ENCODE measurements at places on chromosomes 2 and 18.

DNA sequence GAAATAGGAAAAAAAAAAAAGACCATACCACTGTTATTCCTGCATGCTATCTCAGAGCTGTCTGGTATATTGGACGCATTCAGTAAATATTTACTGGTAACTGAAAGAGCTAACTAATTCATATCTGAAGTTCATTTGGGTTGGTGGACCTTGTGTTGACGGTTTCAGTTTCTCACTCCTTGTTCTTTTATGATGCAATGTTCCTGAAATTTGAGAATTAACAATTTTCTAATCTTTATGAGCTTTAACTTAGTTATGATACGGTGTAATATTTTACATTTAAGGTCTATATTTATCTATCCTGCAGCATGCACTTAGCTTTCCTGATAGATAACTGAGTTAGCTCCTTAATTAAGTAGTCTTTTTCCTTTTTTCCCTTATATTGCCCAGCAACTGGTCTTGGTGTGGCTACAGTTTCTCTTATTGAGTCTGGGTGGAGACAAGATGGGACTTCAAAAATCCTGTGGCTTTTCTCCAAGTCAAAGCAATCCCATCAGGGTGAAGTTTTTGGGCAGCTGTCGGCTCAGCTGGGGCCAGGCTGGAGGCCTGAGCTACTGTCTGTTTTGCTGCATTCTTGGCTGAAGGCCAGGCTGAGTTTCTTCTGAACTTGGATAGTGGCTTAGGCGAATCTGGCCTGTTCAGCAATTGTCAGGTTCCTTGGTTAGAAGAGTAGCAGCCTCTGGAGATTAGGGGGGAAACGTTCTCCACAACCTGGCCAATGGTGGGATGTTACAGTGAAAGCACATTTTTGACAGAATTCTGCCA lies 78.4 kb upstream of the MEX3C start:
- DNase-seq: no peak

DNA sequence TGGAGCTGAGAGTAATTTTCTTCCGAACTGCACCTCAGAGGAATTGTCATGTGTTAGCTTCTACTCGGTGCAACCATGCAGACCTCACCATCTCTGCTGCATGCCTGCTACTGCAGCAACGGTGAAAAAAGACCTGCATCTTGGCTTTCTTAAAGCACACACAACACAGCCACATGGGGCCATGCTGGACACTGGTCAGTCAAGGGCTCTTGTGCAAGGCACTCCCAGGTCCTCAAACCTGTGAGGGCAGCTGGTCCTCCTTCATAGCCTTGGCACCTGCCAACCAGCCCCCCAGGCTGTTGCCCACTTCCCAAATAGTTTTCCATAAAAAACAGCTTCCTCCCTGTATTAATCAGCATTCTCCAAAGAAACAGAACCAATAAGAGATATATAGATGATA lies 113.5 kb upstream of the TEX51 start:
- DNase-seq: no peak

DNA sequence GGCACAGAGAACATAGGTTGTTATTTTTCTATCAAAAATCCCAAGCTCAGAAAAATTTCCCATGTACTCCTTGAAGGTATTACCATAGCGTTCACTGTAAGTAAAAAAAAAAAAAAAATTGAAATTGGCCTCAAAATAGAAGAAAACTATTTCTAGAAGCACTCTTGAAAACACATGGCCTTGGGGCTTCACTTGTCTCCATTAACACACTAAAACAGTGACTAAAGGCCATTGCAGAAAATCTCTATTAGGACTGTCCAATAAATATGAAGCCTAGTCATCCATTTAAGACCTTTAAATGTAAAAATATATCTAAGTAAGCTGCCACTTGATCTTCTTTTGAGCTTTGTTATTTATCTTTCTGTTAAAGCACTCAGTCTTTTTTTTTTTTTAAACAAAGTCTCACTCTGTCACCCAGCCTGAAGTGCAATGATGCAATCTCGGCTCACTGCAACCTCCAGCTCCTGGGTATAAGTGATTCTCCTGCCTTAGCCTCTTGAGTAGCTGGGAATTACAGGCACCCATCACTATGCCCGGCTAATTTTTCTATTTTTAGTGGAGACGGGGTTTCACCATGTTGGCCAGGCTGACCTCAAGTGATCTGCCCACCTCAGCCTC lies 35.8 kb downstream of the CCDC68 start:
- DNase-seq: no peak

GRCh38 chr2:71853858-71854257 lies 293.8 kb downstream of the CYP26B1 start:
- DNase-seq: no peak

DNA sequence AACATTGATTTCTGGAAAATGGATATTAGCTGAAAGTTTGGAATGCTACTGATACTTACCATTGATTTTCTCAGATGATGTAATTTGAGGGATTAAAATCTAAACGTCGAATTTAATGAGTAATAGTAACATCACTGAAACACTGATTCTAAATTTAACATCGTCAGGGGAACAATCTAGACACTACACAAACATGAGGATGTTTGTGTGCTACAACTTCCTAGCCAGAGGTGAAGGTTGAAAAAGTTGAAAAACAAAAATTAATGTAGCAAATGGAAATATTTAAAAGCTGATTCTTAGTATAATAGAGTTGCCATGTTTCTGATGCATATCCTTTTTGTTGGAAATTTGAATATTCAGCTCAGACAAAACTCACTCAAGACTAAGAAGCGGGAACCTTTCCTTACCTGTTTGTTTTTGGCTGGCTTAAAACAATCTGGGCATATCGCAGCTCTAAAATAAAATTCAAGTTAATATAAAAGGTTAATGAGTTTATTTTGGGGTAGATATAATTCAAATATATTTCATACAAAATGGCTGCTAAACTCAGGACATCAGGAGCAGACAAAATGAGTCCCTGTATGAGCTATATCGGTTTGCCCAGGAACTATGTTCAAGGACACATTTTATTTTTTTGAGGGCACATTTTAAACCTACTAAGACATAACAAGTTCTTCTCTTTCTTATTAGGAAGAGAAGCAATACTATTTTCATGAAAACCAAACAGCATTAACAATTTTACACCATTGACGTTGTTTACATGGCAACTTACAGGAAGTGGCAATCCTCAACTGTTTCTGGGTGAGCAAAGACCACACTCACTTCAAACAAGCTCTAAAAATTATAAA lies 52.6 kb upstream of the PEX13 start:
- DNase-seq: peak; percentile 49

DNA sequence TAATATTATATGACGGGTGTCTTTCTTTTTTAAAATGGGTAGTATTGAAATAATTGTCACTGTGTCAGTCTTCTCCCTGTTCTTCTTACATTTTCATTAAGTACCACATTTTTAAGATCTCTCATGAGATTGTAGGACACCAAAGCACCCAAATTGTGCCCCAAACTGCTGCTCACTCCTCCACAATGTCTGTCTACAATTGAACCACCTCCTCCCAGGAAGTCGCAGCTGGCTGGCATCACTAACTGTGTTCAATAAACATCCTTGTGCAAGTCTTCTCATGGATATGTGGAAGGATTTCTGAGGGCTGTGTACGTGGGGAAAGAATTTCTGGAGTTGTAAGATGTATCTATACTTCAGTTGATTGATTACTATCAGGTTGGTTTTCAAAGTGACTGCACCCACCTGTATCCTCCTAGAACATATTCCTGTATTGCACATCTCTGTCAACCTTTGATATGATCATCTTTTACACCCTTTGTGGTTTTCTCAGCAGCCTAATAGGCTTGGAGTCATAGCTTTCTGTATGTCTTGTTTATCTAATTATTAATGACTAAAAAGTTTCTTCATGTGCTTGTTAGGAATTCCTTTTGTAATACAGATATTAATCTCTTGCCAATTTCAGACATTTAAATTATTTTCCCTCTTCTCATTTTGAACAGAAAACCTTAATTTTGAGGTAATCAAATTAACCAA lies 774.9 kb downstream of the RNF144A start:
- no peak for DNase-seq

GRCh38 chr18:28422577-28422976 lies 245.6 kb upstream of the CDH2 start:
- no peak for DNase-seq

DNA sequence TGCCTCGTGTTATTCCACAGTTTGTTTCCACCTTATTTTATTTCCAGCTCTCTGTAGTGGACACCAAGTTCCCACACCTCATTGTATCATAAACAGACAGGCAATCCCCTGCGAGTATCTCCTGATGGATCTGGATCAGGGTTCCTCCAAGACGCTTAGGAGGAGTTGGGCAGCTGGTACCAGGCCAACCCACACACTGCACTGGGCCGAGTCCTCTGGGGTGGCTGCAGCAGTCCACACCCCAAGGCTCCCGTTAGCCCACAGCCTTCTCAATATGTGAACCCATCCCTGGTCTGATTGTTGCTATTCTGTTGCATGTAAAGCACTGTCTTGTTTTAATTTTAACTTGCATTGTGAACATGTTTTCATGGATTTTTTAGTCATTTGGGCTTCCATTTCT lies 178.8 kb upstream of the RAB6C start:
- DNase-seq: no peak

DNA sequence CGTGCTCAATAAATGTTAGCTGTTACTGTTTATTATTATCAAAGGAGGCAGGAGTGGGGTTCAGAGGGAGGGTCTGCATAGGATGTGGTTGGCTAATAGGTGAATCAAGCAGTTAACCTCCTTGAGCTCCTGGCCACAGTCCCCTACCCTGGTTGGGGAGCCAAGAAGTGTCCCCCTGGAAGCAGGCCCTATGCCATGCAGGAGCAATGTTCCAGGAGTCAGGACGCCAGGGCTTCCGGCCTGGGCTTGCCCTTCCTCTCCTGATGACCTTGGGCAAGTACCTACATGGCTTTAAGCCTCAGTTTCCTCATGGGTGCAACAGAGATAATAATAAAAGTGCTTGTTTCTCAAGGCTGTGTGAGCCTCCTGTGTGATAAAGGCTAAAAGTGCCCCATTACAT lies 84.9 kb downstream of the DYSF start:
- no peak for DNase-seq

- no peak for DNase-seq
Measured at GRCh38 chr2:8345200-8345599, 336.7 kb upstream of the ID2 start.

DNA sequence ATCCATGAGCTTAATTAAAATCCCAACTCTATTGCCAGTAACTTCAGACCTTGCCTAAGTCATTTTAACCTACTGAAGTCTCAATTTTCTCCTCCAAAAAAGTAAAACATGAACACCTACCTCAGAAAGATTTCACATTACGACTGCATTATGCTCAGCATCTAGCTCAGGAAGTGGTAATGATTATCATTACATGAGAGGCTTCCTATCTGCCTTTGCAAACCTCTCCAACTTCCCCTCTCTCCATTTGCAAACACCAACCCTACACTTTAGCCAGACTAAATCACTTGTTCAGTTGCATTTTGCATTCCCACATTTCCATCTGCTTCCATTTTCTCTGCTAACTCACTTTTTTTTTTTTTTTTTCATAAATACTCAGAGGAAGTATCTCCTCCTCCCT lies 6.8 kb downstream of the SLC38A11 start:
- no peak for DNase-seq

Data from CD4-positive, alpha-beta T cell treated with Interleukin-15 for 4 hours (primary cell).